ENCODE measurements at places on chromosomes 6 and 20. TPM values are rescaled to one million over a fixed set of nuclear protein-coding genes. Genes with fewer than 3 reads are reported as not detected.

ELOVL4 gene
- 0.72 TPM for polyA plus RNA-seq

SNAI1 gene
- 0.34 TPM for polyA plus RNA-seq

ADGRF4 gene
- polyA plus RNA-seq: not detected

GRCh38 chr6:96943555-96944215, 19.2 kb downstream of the KLHL32 start:
- H3K27ac ChIP-seq: no peak overlapping the region
- H3K27me3 ChIP-seq: no peaks in the 10 kb centered on the region
- no peak for DNase-seq
- H3K36me3 ChIP-seq: no peaks in the 10 kb centered on the region

GRCh38 chr20:1941226-1941625, 46.0 kb downstream of the SIRPA start:
- H3K36me3 ChIP-seq: no peaks in the 10 kb centered on the region
- H3K4me3 ChIP-seq: no peak overlapping the region
- H3K27me3 ChIP-seq: peaks cover 3% of the 10 kb centered on the region
- H3K27ac ChIP-seq: no peak overlapping the region

- H3K4me3 ChIP-seq: no peak overlapping the region
- no peaks in the 10 kb centered on the region for H3K27me3 ChIP-seq
- no peak overlapping the region for H3K27ac ChIP-seq
- peaks cover 3% of the 10 kb centered on the region for H3K36me3 ChIP-seq
- no peak for DNase-seq
Observed at GRCh38 chr6:38131527-38131965, 312.0 kb downstream of the ZFAND3 start.

- H3K4me3 ChIP-seq: no peak overlapping the region
- no peak for DNase-seq
- no peaks in the 10 kb centered on the region for H3K4me1 ChIP-seq
- no peaks in the 10 kb centered on the region for H3K36me3 ChIP-seq
- H3K27ac ChIP-seq: no peak overlapping the region
- H3K27me3 ChIP-seq: no peaks in the 10 kb centered on the region
Observed at GRCh38 chr20:56752274-56752673, 123.2 kb downstream of the TFAP2C start.
